Frontal cortex (tissue), 4 donors: ENCODE measurements at places on chromosomes 11 and 22. TPM values are rescaled to one million over a fixed set of nuclear protein-coding genes. Genes with fewer than 3 reads are reported as not detected.

GRCh38 chr11:69423181-69423580, 58.3 kb upstream of the LINC01488 start:
- no peak for DNase-seq

The NELL1 gene
- 65.6 TPM for total RNA-seq

DNA sequence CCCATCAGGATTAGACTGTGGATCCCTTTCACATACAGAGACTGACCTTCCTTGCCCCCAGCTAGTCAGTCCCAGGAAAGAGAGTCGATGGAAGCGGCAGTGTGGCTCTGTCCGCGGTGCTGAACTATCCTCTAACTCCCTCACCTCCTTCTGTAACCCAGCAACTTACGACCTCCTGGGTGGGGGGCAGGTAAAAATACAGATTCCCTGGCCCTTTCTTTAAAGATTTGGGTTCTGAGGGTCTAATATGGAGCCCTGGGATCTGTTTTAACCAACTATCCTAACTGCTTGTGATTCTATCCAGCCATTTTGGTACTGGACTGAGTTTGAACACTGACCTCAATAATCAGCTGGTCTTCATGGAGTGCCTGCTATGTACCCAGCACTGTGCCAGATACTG, 23.2 kb downstream of the MFNG start:
- DNase-seq, result no peak

DNA sequence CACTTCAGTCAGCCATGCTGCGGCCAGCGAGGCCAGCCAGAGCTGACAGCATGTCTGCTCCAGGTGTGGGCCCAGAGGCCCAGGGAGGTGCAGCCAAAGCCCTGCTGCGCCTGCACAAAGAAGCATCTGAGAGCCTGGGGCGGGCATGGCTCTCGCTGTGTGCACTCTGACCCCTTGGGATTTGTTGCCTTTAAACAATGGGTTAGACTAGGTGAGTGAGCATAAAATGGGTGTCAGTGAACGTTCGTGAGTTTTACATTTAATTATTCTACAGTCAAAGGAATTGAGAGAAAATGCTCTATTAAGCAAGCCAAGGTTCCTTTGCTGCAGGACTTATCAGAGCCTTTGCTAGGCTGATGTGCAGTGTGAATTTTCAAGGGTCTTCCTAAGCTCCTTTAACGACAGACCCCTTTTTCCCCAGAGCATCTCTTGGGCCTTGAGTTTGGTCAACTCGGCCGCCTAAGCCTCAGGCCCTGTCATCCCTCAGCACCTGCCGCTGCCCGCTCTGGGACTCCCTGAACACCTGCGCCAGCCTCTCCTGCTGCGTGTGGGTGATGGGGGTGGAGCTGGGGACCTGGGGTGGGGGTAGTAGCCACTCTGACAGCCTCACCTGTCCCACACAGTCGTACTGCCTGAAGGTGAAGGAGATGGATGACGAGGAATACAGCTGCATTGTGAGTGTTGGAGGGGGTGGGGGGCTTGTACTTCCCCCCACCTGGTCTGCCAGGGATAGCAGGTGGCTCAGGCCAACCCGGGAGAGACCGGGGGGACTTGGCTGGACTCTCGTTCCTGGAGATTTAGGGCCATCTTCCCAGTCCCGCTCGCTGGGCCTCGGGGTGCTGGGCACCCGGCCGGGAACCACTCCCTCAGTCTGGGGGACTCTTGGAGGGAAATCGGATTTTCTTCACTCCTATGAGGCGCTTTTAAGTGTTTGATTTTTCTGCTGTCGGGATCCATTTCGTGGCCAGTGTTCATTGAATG, 10.5 kb downstream of the SLC16A8 start:
- DNase-seq, result no peak

DNA sequence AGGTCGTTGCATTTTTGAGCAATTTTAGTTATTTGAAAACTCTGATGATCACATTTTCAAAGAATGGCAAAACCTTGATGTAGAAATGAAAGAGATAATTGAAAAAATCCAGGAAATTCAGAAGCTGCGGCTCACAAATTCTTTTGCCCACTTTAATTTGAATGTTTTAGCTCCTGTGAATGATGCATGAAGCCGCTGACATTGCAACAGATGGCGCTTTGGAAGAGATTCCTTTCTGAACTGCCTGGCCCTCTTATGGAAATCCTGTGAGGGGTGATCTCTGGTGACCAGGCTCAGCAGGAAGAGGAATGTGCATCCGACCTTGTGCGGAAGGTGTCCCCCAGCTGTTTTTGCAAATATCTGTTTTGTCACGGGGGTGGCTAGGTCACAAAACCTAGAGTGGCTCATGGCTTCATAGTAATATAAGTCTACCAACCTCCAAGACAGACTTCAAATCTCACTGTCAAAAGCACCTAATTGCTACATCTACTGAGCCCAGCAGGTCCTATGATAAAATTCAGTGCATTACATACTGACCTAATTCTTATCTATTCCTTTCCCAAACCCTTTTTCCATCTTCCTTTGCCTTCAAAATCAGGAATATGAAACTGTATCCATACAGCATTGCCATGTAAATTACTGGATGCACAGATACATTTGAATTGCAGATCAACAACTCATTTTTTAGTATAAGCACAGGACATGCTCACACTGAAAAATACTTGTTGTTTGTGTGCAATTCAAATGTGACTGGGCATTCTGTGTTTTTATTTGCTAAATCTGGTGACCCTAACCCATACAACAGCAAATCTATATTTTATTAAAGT, 412.7 kb downstream of the ETS1 start:
- DNase-seq, result no peak

DNA sequence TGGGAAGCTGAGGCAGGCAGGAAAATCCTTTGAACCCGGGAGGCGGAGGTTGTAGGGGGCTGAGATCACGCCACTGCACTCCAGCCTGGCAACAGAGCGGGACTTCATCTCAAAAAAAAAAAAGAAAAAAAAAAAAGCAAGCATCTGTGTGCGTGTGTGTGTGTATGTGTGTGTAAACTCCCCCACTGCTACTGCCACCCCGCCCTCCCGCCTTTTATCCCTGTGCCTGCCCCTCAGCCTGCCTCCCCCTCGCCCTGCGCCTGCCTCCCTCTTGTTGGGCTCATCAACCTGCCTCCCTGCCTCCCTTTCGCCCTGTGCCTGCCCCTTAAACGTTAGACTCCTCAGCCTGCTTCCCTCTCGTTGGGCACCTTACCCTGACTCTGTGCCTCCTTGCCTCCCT, 18.0 kb downstream of the TMEM258 start:
- DNase-seq, result no peak

- no peak for DNase-seq
Observed at GRCh38 chr11:20670932-20671403, 1.6 kb downstream of the NELL1 start.

GRCh38 chr11:111283945-111284481, 14.3 kb upstream of the POU2AF3 start:
- no peak for DNase-seq

GRCh38 chr11:118641397-118642019, 34.1 kb downstream of the PHLDB1 start:
- DNase-seq, result no peak

The TNNT3 gene
- total RNA-seq, result not detected

- no peak for DNase-seq
Observed at GRCh38 chr11:114929351-114930000, 251.1 kb downstream of the NXPE2 start.
